Pericardium fibroblast (primary cell): ENCODE measurements at places on chromosomes 6 and 20. TPM values are rescaled to one million over a fixed set of nuclear protein-coding genes. Genes with fewer than 3 reads are reported as not detected.

The APOM gene
- total RNA-seq = 0.51 and 3.2 TPM in 2 replicates

The CTAGE9 gene
- not detected in 2 replicates for total RNA-seq

The SLPI gene
- total RNA-seq = 1.7 and 19.5 TPM in 2 replicates

The C2 gene
- total RNA-seq = 1.2 and 9.6 TPM in 2 replicates

The CLVS2 gene
- total RNA-seq = not detected in 2 replicates

The NFKBIE gene
- 3.0 and 9.2 TPM in 2 replicates for total RNA-seq

The TGM3 gene
- total RNA-seq = under 0.01 TPM in 1 of 2 replicates, not detected in the other

The SRMS gene
- total RNA-seq = not detected in 2 replicates

The OSBPL2 gene
- total RNA-seq = 15.0 and 18.2 TPM in 2 replicates
